ENCODE measurements at places on chromosomes 13 and 19. TPM values are rescaled to one million over a fixed set of nuclear protein-coding genes. Genes with fewer than 3 reads are reported as not detected.

SYNE4 gene
- total RNA-seq = 4.4 TPM

KCNK6 gene
- total RNA-seq = 8.2 TPM

GRCh38 chr13:98479496-98480003 is 97.4 kb downstream of the STK24 start:
- no peak overlapping the region for H3K27ac ChIP-seq
- no peak overlapping the region for H3K4me3 ChIP-seq
- H3K27me3 ChIP-seq = no peaks in the 10 kb centered on the region
- DNase-seq = no peak
- peaks cover 72% of the 10 kb centered on the region for H3K4me1 ChIP-seq
- H3K36me3 ChIP-seq = peaks cover 5% of the 10 kb centered on the region

DNA sequence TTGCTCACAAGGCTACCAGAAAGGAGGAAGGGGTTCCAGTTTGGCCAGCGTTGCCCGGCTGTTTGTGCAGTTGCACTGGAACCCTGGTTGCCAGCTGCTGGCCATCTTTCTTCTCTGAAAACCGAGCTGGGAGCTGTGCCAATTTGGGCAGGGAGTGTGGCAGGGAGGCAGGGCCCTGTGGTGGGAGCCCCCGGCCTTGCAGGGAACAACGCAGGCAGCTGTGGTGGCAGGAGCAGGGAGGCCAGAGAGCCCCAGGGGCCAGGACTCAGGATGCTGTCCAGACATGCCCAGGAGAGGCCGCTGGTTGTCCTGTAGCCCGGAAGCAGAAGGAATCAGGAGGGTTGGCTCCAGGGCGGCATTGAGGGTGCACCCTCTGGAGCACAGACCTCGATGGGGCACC is 4.8 kb downstream of the KMT5C start:
- no peak overlapping the region for H3K27ac ChIP-seq
- peaks cover 3% of the 10 kb centered on the region for H3K36me3 ChIP-seq
- H3K4me3 ChIP-seq = no peak overlapping the region
- peaks cover 20% of the 10 kb centered on the region for H3K4me1 ChIP-seq
- no peak for DNase-seq
- peaks cover 13% of the 10 kb centered on the region for H3K27me3 ChIP-seq

DNA sequence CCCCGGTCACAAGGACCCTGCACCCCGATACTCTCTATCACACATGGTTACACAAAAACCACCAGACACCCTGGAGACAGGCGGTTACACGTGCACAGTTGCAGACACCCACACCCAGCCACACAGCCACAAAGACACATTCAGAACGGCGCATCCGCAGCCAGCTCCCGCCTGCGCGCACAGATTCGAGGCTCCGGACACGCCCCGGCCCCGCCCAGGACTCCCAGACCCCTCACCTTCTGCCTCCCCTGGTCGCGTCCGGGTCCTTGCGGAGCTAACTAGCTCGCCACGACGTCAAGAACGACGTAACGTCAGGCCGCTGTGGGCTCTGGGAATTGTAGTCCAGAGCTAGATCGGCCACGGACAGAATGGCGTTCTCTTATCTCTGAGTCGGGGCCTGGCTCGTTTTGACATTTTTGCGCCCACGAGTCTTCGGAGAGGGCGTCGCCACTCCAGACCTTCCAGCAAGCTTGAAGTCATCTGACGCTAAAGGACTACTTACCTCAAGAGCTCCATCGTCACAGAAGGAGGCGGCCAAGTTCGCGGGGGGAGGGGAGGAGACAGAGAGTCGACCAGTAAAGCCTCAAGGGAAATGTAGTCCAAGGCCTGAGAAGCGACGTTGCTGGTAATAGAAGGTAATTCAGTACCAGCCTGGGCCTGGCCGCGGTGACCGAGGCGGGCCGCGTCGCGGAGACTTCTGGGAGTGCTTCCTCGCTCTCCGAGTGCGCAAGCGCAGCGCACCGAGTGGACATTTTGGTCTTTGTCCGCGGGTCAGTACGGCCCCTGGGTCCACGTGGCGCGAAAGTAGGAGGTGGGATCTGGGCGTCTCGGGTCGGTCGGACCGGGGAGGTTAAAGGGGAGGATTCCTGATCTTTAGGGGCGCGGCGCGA is at the start of the genes ZNF146 and ZNF565:
Gene ZNF146, plus strand, starts transcription at position 721 of the 890 bp plus-strand sequence. CDS start 21,335 bp downstream, outside the sequence.
Gene ZNF565, minus strand, starts transcription at position 280 of the 890 bp plus-strand sequence. CDS start 12,680 bp downstream, outside the sequence.
- DNase-seq = peak; percentile 98
- peak within 1 kb of the TSS; percentile 94 for H3K4me3 ChIP-seq
- H3K27ac ChIP-seq = peak within 1 kb of the TSS; percentile 99
- peaks cover 12% of the 10 kb centered on the region for H3K4me1 ChIP-seq

GRCh38 chr19:17627921-17628320 is 60.2 kb downstream of the UNC13A start:
- no peak for DNase-seq
- H3K27ac ChIP-seq = no peak overlapping the region
- H3K4me3 ChIP-seq = no peak overlapping the region
- no peaks in the 10 kb centered on the region for H3K4me1 ChIP-seq
- H3K27me3 ChIP-seq = no peaks in the 10 kb centered on the region
- H3K36me3 ChIP-seq = no peaks in the 10 kb centered on the region

- H3K4me1 ChIP-seq = no peaks in the 10 kb centered on the region
- no peaks in the 10 kb centered on the region for H3K27me3 ChIP-seq
- no peak overlapping the region for H3K27ac ChIP-seq
- no peak overlapping the region for H3K4me3 ChIP-seq
These were observed 141.0 kb downstream of the AKAP11 start for GRCh38 chr13:42412812-42413483.

DNA sequence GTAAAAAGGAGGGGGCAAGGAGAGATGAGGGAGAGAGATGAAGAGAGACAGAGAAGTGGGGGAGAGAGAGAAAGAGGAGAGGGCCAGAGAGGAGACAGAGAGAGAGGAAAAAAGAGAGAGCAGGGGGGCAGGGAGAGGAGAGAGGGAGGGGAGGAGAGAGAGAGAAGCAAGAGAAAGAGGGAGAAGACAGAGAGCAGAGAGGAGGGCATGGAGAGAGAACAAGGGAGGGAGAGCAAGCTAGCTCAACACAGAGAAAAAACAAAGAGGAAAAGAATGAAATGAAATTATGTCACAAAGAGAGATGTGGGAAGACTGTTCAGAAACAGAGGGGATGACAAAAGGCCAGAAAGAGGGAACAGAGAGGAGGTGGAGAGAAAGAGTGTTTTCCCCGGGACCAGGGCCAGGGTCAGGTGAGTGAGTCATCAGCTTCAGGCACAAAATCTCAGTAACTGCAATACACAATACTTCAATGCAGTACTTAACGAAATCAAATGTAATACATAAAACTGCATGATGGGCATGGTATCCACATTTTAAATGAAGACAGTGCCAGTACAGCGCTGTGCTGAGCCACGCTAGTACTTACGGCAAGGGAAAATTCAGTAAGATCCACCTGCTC is 4.8 kb downstream of the KLK7 start:
- H3K4me3 ChIP-seq = no peak overlapping the region
- DNase-seq = no peak
- H3K36me3 ChIP-seq = no peaks in the 10 kb centered on the region
- no peak overlapping the region for H3K27ac ChIP-seq

DNA sequence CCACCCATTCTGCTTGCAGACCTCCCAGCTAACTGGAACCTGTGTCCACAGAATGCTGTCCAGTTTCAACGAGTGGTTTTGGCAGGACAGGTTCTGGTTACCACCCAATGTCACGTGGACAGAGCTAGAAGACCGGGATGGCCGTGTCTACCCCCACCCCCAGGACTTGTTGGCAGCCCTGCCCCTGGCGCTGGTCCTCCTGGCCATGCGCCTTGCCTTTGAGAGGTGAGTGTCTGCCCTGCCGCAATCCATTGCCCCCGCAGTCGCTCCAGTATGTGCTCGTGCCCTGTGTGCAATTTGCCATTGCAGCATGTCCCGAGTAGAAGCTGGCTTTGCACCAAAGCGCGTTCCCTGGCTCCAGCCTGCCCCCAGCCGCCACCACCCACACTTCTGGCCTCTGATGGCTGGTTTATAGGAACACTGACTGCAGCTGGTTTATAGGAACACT is 41.9 kb downstream of the CERS4 start:
- H3K36me3 ChIP-seq = peaks cover 10% of the 10 kb centered on the region
- H3K4me1 ChIP-seq = no peaks in the 10 kb centered on the region
- no peaks in the 10 kb centered on the region for H3K27me3 ChIP-seq

Data from T-cell (primary cell).